ENCODE measurements at places on chromosomes 5 and 9. TPM values are rescaled to one million over a fixed set of nuclear protein-coding genes. Genes with fewer than 3 reads are reported as not detected.

DNA sequence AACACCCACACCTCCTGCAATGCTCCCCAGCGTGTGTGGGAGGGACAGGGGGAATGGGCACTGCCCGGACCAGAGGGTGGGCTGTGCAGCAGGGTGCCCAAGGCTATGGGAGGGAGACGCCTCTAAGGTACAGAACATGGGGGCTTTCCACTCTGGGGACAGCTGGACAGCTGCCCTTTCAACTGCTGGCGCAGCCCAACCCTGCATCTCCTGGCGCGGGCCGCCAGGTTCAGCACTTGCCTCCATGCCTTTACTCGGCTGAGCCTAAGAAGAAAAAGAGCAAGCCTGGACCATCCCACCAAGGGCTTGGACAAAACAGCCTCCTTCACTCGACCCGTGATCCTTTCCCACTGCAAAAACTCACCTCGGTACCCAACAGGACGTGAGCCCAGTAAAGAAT is 15.0 kb downstream of the AK8 start:
- no peaks in the 10 kb centered on the region for H3K36me3 ChIP-seq
- no peaks in the 10 kb centered on the region for H3K27me3 ChIP-seq
- no peak overlapping the region for H3K4me3 ChIP-seq
- H3K27ac ChIP-seq, result no peak overlapping the region
- no peak for DNase-seq
- H3K4me1 ChIP-seq, result no peaks in the 10 kb centered on the region

DNA sequence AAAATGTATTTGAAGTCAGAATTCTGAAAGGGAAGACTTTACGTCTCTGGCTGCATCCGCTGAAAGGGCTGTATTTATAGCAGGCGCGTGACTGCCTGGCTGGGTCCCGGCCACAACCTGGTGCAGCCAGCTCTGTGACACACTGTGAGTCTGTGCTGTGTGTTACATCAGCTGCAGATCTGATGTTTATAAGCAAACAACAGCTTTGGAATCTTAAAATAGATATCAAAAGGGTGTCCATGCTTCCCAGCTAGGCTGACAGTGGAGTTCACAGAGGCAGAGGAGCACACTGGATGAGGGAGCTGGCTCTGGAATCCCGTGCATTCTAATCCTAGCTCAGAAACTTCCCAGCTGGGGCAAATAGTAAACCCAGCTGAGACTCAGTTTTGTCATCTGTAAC is 433.4 kb upstream of the BRINP1 start:
- H3K36me3 ChIP-seq, result no peaks in the 10 kb centered on the region
- no peak overlapping the region for H3K27ac ChIP-seq
- DNase-seq, result no peak
- H3K4me3 ChIP-seq, result no peak overlapping the region
- no peaks in the 10 kb centered on the region for H3K27me3 ChIP-seq

GRCh38 chr5:168651648-168652047 is 72.5 kb upstream of the PANK3 start:
- H3K27ac ChIP-seq, result no peak overlapping the region
- H3K36me3 ChIP-seq, result no peaks in the 10 kb centered on the region
- peak; percentile 13 for DNase-seq
- no peaks in the 10 kb centered on the region for H3K27me3 ChIP-seq
- H3K4me3 ChIP-seq, result no peak overlapping the region

Gene ENHO
- 3.2 TPM for polyA plus RNA-seq

Gene OR1Q1
- polyA plus RNA-seq, result not detected

DNA sequence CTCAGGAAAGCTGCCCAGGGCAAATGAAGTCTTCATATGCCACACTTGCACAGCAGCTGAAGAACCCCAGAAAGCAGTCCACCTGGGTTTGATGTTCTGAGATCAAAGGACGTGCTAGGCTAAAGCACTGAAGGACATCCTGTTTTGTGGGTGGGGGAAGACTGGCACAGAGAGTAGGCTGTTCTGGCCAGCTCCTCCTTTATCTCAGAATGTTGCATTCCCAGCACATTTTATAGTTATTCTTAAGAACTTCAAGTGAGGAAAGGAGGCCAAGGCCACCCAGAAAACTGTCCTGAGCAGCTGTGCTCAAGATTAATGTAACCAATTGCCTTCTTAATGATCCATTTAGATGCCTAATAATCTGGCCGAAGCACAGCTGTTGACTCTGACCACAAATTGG is 10.9 kb downstream of the SHOC1 start:
- H3K27ac ChIP-seq, result no peak overlapping the region
- no peaks in the 10 kb centered on the region for H3K27me3 ChIP-seq
- H3K4me3 ChIP-seq, result no peak overlapping the region
- DNase-seq, result no peak

GRCh38 chr5:96816411-96816939 is 8.7 kb upstream of the ERAP1 start:
- H3K4me1 ChIP-seq, result peaks cover 21% of the 10 kb centered on the region
- no peaks in the 10 kb centered on the region for H3K36me3 ChIP-seq
- DNase-seq, result no peak

GRCh38 chr5:84729326-84729725 is 344.6 kb upstream of the EDIL3 start:
- H3K36me3 ChIP-seq, result no peaks in the 10 kb centered on the region
- no peak overlapping the region for H3K4me3 ChIP-seq
- no peaks in the 10 kb centered on the region for H3K27me3 ChIP-seq

DNA sequence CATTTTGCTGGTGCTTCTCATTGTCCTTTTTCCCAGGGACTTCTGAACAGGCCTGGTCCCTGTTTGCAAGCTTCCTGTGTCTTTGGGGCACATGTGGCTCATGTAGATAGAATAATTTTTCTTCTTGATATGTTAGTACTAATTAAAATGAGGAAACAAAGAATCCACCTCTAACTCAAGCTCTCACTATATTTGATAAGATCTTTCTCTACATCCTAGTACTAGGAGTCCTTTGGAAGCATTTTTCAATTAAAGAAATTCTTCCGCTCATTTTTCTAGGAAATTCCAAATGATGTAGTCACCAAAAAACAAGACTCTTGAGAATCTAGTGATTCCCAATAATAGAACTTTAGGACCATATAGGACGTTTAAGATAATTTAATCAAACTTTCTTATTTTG is 165.3 kb downstream of the SEC61B start:
- H3K27me3 ChIP-seq, result no peaks in the 10 kb centered on the region
- no peak overlapping the region for H3K4me3 ChIP-seq
- no peak overlapping the region for H3K27ac ChIP-seq
- no peak for DNase-seq
- H3K4me1 ChIP-seq, result no peaks in the 10 kb centered on the region

Gene PHF19
- 12.6 TPM for polyA plus RNA-seq

GRCh38 chr5:501831-502184 is 22.4 kb downstream of the SLC9A3 start:
- H3K4me1 ChIP-seq, result no peaks in the 10 kb centered on the region
- H3K36me3 ChIP-seq, result no peaks in the 10 kb centered on the region
- DNase-seq, result no peak
- no peak overlapping the region for H3K27ac ChIP-seq
- H3K4me3 ChIP-seq, result no peak overlapping the region

- H3K4me3 ChIP-seq, result no peak overlapping the region
- no peak for DNase-seq
- H3K27me3 ChIP-seq, result no peaks in the 10 kb centered on the region
- no peaks in the 10 kb centered on the region for H3K4me1 ChIP-seq
- H3K27ac ChIP-seq, result no peak overlapping the region
These were observed 183.9 kb downstream of the LRRC70 start for GRCh38 chr5:62762503-62762902.

Gene GMCL2
- not detected for polyA plus RNA-seq

DNA sequence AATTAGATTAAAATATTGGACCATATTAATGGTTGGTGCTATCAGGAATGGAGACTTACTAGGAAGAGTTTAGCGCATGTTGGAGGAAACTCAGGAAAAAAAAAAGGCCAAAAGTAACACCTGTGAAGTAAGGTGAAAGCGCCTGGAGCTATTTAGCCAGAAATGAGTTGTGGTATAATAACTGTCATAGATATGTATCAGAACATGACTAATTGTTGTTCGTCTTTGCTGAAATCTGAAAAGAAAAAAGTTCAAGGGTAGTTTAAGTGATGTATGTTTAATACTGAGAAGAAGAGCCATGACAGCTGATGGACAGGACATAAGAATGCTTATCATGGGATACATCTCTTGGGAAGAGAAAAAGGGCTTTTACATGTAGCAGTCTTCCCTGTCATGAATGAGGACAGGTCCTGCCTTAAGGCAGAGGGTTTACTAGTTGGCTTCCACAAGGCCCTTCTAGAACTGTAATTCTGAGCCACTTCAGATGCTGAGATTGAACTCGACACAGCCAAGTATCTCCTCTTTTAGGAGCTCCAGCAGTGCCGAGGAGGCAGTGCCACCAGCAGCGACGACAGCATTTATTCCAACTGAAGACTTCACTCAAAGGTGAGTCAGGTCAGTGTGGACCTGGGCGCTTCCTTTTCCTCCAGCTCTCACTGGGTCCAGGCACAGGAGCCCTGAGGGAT is 940 bp upstream of the CAMK4 start:
- no peaks in the 10 kb centered on the region for H3K36me3 ChIP-seq
- H3K4me3 ChIP-seq, result no peak overlapping the region
- H3K27me3 ChIP-seq, result peaks cover 53% of the 10 kb centered on the region
- no peaks in the 10 kb centered on the region for H3K4me1 ChIP-seq

DNA sequence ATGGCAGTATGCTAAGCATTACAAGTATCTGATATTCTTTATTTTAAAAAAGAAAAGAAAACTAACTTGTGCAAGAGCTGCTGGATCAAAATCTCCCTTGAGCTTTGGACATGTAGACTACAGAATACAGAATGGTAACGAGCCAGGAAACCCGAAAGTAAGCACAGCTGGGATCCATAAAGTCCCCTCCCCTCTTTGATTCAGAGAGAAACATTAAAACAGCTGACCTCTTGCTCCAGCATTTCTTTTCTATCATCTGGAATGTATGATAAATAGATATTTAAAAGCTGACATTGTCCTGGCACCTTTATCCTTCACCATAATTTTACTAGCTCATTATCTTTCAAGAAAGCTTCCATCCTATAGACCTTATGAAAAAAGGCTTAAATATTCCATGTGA is 28.2 kb upstream of the LPAR1 start:
- no peaks in the 10 kb centered on the region for H3K36me3 ChIP-seq
- H3K27me3 ChIP-seq, result no peaks in the 10 kb centered on the region
- H3K4me3 ChIP-seq, result no peak overlapping the region
- no peak for DNase-seq
- H3K27ac ChIP-seq, result no peak overlapping the region
- peaks cover 49% of the 10 kb centered on the region for H3K4me1 ChIP-seq

- no peak for DNase-seq
- H3K4me3 ChIP-seq, result no peak overlapping the region
- H3K36me3 ChIP-seq, result no peaks in the 10 kb centered on the region
These were observed 49.0 kb downstream of the STARD4 start for GRCh38 chr5:111463311-111463710.

DNA sequence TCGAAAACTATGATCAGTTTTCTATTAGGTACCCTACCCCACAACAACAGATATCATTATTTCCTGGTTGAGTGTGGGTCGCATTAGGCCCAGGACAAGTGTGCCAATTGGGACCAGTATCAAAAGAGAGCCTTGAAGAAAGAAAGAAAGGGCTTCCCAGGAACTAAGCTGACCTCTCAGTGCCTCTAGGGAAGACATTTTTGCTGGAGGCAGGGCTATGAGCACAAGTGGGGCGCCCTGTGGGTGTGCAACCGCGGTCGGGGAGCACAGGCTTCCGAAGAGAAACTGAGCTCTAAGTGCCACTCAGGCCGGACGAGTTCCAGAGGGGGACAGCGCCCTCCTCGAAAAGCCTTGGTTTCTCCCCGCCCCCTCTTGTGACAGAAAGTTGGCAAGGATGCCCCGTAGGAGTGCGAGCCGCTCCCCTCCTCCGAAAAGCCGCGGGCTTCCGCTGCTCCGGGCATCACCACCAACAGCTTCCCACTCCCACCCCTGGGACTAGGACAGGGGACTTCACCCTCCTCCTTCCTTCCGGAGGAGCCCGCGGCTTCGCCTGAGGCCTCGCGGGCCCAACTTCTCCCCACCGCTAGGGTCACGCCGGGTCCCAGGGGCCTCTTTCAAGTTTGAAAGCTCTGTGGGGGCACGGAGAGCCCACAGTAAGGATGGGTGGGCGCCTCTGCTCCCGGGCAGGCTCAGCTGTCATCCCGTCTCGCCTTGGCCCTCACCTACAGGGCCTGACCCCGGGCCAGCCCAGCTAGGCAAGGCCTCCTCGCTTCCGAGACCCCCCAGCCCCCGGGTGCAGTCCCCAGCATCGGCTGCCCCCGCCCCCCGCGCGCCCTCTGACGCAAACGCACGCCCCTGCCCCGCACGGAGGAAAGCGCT is 2.0 kb downstream of the NR2F1-AS1 start:
- DNase-seq, result no peak
- peaks cover 85% of the 10 kb centered on the region for H3K27me3 ChIP-seq
- no peak overlapping the region for H3K4me3 ChIP-seq
- peaks cover 49% of the 10 kb centered on the region for H3K4me1 ChIP-seq
- no peaks in the 10 kb centered on the region for H3K36me3 ChIP-seq

DNA sequence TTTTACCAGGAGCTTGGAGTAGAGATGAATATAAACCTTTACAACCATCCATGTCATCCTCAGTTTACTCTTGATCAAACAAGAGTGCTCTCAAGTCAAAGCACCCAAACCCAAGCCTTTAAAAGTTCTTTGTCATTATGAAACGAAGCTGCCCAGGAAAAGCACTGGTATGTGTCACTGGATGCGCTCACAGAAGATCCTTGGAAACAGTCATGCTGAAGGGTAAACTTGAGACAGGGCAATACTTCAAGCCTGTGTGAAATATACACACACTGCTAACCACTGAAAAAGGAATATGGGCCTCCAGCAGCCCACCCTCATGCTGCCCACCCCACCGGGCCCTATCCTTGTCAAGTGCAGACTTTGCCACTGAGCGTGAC is 84.5 kb downstream of the PRRT1B start:
- H3K36me3 ChIP-seq, result peaks cover 40% of the 10 kb centered on the region
- H3K27ac ChIP-seq, result peak overlapping the region; percentile 54
- DNase-seq, result peak; percentile 78
- no peak overlapping the region for H3K4me3 ChIP-seq
- H3K4me1 ChIP-seq, result peaks cover 50% of the 10 kb centered on the region

Gene IFNA2
- not detected for polyA plus RNA-seq

GRCh38 chr5:76494201-76494600 is 91.1 kb downstream of the IQGAP2 start:
- H3K27ac ChIP-seq, result no peak overlapping the region
- no peak for DNase-seq
- H3K4me1 ChIP-seq, result peaks cover 7% of the 10 kb centered on the region
- no peaks in the 10 kb centered on the region for H3K27me3 ChIP-seq
- no peak overlapping the region for H3K4me3 ChIP-seq

DNA sequence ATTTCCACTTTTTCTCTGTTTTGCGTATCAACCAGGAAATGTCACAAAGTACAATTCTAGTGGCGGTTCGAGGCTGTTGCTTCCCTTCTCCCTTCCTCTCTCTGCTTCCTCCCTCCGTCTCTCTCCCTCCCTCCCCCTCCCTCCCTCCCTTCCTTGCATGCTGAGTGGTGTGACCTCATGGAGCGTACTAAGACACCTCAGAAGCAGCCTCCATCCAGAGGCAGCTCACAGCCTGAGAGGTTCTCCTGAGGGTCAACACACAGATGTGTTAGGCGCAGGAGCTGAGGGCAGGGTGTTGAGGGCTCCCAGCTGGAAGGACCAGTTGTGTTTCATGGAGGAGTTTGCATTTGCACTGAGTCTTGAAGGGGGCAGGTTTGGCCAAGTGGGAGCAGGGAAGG is 57.7 kb downstream of the COL5A1 start:
- H3K27ac ChIP-seq, result no peak overlapping the region
- no peak for DNase-seq
- no peak overlapping the region for H3K4me3 ChIP-seq
- H3K36me3 ChIP-seq, result no peaks in the 10 kb centered on the region
- no peaks in the 10 kb centered on the region for H3K4me1 ChIP-seq

Gene ICE1
- polyA plus RNA-seq, result 8.2 TPM

- DNase-seq, result no peak
- H3K4me3 ChIP-seq, result no peak overlapping the region
- H3K27ac ChIP-seq, result no peak overlapping the region
These were observed 62.0 kb upstream of the PHF24 start for GRCh38 chr9:34896112-34896511.

Data from CD14-positive monocyte (primary cell).